ENCODE measurements at places on chromosomes 7 and 10.

GRCh38 chr7:127390186-127390816 is 2.2 kb downstream of the ZNF800 start:
- peak; percentile 46 for DNase-seq

DNA sequence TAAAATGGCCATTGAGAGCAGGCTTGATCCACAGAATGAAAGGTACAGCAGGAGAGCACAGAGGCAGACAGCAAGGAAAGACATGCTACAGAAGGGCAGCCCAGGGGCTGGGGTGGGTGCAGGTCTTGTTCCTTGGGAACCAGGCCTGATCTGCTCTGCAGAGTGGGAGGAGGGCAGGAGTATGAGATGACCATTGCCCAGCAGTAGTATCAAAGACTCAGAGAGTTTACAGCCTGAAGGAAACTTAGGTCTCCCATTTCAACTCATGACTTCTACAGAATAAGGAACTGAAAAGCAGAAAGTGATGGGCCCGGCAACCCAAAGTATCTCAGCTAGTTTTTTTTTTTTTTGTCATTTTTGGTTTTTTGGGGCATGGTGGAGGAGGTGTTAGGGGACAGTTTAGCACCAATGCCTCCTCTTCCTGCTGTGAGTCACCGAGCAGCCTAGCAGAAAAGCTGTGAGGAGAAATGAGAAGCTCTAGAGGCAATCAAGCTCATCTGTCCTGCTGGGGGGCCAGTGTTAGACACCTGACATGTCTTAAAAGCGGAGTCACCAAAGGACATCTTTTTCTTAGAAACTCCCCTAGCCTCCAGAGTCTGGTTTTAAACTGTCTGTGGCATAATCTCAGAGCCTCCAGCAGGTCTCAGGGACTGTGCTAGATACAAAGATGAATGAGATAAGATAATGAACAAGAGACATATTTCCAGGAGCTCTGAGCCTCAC is 34.3 kb upstream of the HERPUD2 start:
- DNase-seq, result no peak

- no peak for DNase-seq
These were observed 79.9 kb downstream of the CNNM2 start for GRCh38 chr10:102997998-102998397.

GRCh38 chr10:104120903-104121484 is 977 bp upstream of the SFR1 start:
- DNase-seq, result peak; percentile 94

GRCh38 chr7:16271355-16271915 is 149.9 kb downstream of the CRPPA start:
- no peak for DNase-seq

- no peak for DNase-seq
These were observed 388.2 kb upstream of the CELF2 start for GRCh38 chr10:10629512-10629911.

- DNase-seq, result peak; percentile 20
These were observed 194.9 kb downstream of the SUGCT start for GRCh38 chr7:40329601-40330153.

GRCh38 chr10:79380946-79381721 is 33.9 kb downstream of the PPIF start:
- DNase-seq, result no peak

DNA sequence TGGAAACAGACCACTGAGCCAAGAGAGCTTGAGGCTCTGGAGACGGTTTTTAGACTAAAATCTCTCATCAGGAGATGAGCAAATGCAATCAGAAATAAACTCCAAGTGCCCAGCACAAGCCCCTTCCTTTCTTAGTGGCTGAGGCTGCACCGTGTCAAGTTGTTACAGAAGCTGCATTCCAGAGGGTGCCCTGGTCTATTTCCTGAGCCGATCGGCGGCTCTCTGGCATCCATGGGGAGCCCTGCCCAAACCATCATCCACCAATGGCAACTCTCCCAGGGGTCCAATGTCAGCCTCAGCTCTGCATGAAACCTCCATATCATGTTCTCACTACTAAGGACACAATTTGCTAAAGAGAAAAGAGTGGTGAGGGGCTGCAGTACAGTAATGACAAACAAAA is 89.6 kb downstream of the SVIL start:
- no peak for DNase-seq

- DNase-seq, result no peak
These were observed 240.9 kb upstream of the IMMP2L start for GRCh38 chr7:111803015-111803758.

Data from hematopoietic multipotent progenitor cell treated with erythropoietin and hydrocortisone succinate and interleukin-3 and kit ligand, for 17 days (in vitro differentiated cells).